ENCODE measurements at places on chromosomes 12 and 14. TPM values are rescaled to one million over a fixed set of nuclear protein-coding genes. Genes with fewer than 3 reads are reported as not detected.

TAS2R42 gene
- total RNA-seq: not detected

- no peak overlapping the region for H3K4me3 ChIP-seq
- H3K36me3 ChIP-seq: no peaks in the 10 kb centered on the region
- no peaks in the 10 kb centered on the region for H3K27me3 ChIP-seq
- DNase-seq: no peak
- peak overlapping the region; percentile 98 for H3K27ac ChIP-seq
Observed at GRCh38 chr12:57898308-57898970, 42.9 kb upstream of the ATP23 start.

FERMT2 gene
- 91.9 TPM for total RNA-seq

DNA sequence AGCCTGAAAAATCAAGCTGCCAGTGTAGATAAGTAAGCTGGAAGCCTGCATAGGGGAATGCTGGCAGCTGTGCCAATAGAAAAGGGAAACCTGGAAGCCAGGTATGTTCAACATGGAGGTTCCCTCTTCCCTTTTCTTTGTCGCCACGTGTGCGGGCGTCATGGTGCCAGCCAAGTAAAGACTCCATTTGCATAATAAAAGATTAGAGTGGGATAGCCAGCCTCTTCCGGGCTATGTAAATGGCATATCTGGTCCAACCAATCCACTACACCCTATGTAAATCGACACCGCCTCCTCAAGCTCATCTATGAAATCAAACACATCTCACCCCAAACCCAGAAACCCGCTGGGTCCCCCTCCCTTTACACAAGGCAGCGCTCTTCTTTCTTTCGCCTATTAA is 5.6 kb upstream of the ADGRD1 start:
- no peaks in the 10 kb centered on the region for H3K36me3 ChIP-seq
- H3K27me3 ChIP-seq: no peaks in the 10 kb centered on the region
- no peak overlapping the region for H3K27ac ChIP-seq
- peaks cover 19% of the 10 kb centered on the region for H3K4me1 ChIP-seq

SLC48A1 gene
- 25.3 TPM for total RNA-seq

NIN gene
- total RNA-seq: 27.4 TPM

KRT74 gene
- 0.14 TPM for total RNA-seq

TMEM179 gene
- 0.49 TPM for total RNA-seq

AICDA gene
- total RNA-seq: not detected

GRCh38 chr12:49942512-49942893 is 8.0 kb upstream of the AQP2 start:
- H3K36me3 ChIP-seq: no peaks in the 10 kb centered on the region
- no peak overlapping the region for H3K27ac ChIP-seq
- DNase-seq: no peak
- no peak overlapping the region for H3K4me3 ChIP-seq

DNA sequence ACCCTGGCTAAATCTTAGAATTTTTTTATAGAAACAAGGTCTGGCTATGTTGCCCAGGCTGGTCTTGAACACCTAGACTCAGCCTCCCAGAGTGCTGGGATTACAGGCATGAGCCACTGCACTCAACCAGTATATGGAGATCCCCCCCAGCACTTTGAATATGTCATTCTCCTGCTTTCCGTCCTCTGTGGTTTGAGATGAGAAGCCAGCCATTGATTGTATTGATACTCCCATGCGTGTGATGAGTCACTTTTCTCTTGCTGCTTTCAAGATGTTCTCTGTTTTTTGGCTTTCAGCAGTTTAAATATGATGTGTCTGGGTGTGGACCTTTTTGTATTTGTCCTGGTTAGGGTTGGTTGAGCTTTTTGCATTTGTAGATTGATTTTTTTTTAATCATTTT is 75.2 kb upstream of the DNM1L start:
- no peak overlapping the region for H3K4me3 ChIP-seq
- peaks cover 53% of the 10 kb centered on the region for H3K36me3 ChIP-seq
- no peak overlapping the region for H3K27ac ChIP-seq
- no peaks in the 10 kb centered on the region for H3K27me3 ChIP-seq
- H3K4me1 ChIP-seq: peaks cover 31% of the 10 kb centered on the region

DNA sequence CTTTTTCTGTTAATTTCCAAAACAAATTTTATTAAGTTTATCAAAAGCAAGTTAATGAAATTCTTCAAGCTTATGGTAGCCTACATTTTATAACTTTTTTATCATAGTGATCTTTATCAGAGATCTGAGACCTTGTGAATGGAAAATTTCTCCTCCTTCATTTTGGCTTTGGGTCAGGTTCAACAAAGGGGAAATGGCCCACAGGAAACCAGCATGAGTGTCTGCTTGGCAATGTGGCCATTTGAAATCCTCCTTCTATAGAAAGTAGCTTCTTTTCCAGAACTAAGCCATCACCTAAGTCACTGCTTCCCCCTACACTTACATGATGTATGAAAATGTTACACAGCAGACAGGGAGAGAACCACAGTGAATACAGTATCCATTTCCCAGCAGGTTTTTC is 1.6 kb downstream of the RHOJ start:
- no peak for DNase-seq
- peak overlapping the region; percentile 67 for H3K4me3 ChIP-seq
- H3K27me3 ChIP-seq: no peaks in the 10 kb centered on the region
- peaks cover 54% of the 10 kb centered on the region for H3K4me1 ChIP-seq

LTBR gene
- 23.5 TPM for total RNA-seq

CLEC6A gene
- total RNA-seq: not detected

ADGRD1 gene
- total RNA-seq: 99.5 TPM

- peaks cover 4% of the 10 kb centered on the region for H3K4me1 ChIP-seq
- H3K36me3 ChIP-seq: no peaks in the 10 kb centered on the region
- DNase-seq: no peak
Observed at GRCh38 chr12:75525263-75525662, 13.9 kb upstream of the KRR1 start.

FOXG1 gene
- not detected for total RNA-seq

DNA sequence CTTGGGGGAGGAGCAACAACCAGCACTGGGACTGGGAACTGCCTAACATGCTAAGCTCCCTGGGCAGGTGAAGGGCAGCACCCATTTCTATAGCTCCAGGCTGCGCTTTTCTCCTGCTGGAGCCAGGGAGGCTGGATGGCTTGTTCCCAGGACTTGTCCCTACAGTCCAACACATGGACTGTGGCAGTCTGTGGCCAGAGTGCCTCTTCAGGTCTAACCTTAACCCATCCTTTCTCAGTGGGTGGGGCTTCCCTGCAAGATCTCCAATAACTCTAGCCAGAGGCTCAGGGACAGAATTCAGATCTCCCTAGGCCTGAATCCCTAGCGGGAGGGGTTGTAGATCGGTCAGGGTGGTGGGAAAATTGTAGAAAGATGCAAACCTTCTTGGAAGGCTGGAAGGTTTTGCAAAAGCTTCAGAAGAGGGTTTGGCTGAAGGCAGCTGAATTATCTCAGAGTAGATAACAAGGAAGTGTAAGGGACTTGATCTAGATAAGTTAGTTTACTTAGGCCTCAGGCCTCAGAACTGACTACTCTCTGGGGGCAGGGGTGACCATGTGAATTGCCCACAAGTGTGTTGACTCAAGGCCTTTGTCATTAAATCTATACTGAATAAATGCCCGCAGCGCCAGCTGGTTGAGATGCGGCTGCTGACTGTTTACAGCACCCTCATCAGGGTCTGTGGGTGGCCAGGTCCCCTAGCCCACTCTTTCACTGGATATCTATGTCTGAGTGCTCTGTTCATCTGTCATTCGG is 60.7 kb downstream of the SSPN start:
- H3K4me3 ChIP-seq: no peak overlapping the region
- DNase-seq: no peak
- no peaks in the 10 kb centered on the region for H3K4me1 ChIP-seq
- H3K27me3 ChIP-seq: no peaks in the 10 kb centered on the region
- no peak overlapping the region for H3K27ac ChIP-seq

GRCh38 chr14:69153152-69153872 is 393 bp upstream of the DCAF5 start:
- H3K27ac ChIP-seq: peak overlapping the region; percentile 96
- H3K4me3 ChIP-seq: peak overlapping the region; percentile 94
- peaks cover 52% of the 10 kb centered on the region for H3K4me1 ChIP-seq

- no peaks in the 10 kb centered on the region for H3K4me1 ChIP-seq
- H3K36me3 ChIP-seq: peaks cover 2% of the 10 kb centered on the region
- no peak overlapping the region for H3K4me3 ChIP-seq
- no peak for DNase-seq
- no peak overlapping the region for H3K27ac ChIP-seq
- no peaks in the 10 kb centered on the region for H3K27me3 ChIP-seq
Observed at GRCh38 chr12:110475426-110475825, 6.8 kb downstream of the FAM216A start.

GPR132 gene
- 1.0 TPM for total RNA-seq

- H3K4me3 ChIP-seq: no peak overlapping the region
- no peak overlapping the region for H3K27ac ChIP-seq
- no peaks in the 10 kb centered on the region for H3K4me1 ChIP-seq
- H3K36me3 ChIP-seq: no peaks in the 10 kb centered on the region
- no peak for DNase-seq
Observed at GRCh38 chr12:120965534-120966091, 12.7 kb upstream of the HNF1A start.

- peaks cover 54% of the 10 kb centered on the region for H3K27me3 ChIP-seq
- DNase-seq: no peak
- no peaks in the 10 kb centered on the region for H3K36me3 ChIP-seq
- no peak overlapping the region for H3K27ac ChIP-seq
Observed at GRCh38 chr12:131592972-131593371, 117.9 kb upstream of the SFSWAP start.

DNA sequence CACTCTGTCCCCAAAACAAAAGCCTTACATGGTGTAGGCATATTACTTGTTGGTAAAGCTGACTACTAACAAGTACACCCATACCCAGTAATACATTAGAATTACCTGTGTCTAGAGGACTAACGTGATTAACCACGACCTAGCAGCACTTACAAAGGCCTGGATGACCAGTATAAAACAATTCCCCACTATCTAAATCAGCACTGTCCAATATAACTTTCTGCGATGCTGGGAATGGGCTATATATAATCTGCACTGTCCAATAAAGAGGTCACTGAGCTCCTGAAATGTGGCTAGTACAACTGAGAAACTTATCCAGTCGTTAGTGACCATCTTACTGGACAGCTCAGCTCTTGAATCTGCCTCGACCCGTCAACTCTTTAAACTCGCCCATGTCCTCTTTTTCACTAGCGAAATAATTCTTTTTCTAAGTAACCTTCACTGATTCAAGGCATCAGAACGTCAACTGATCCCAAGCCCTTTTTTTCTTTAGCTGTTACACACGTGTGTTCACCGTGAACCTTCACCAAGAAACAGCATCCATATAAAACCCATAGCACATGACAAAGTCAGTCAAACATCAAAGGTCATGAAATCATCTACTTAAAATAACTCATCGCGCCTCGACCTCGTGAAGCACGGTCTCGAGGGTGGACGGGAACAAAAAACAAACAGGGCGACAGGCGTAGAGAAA is 905 bp upstream of the CIPC start:
- H3K27ac ChIP-seq: peak overlapping the region; percentile 98
- no peaks in the 10 kb centered on the region for H3K27me3 ChIP-seq
- H3K4me3 ChIP-seq: peak overlapping the region; percentile 84
- H3K36me3 ChIP-seq: no peaks in the 10 kb centered on the region
- H3K4me1 ChIP-seq: peaks cover 57% of the 10 kb centered on the region

DNA sequence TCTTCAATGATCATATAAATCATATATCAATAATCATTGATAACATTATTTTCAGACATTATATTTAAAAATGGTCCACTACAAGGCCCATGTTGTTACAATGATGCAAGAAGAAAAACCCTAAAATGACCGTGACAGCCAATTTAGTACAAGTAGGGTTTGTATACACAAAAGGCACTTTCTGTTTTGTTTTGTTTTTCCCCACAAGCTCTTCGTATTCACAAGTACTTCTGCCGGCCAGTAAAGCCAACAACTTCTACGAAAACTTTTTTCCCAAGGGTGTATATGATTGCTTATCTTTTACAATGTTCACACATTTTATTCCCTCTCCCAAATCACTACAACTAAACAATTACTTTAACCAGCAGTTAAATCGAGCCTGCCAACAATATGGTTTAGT is 9.6 kb downstream of the PTPRB start:
- H3K36me3 ChIP-seq: no peaks in the 10 kb centered on the region
- no peaks in the 10 kb centered on the region for H3K27me3 ChIP-seq
- H3K27ac ChIP-seq: peak overlapping the region; percentile 63
- H3K4me3 ChIP-seq: peak overlapping the region; percentile 51

Measured in left ventricle myocardium inferior (tissue), 1 donor.